ENCODE measurements at places on chromosomes 11 and 22. TPM values are rescaled to one million over a fixed set of nuclear protein-coding genes. Genes with fewer than 3 reads are reported as not detected.

DGCR6 gene
- 2.9 TPM for total RNA-seq

MOB2 gene
- 43.2 TPM for total RNA-seq

LDLRAD3 gene
- not detected for total RNA-seq

CCDC81 gene
- 0.43 TPM for total RNA-seq

OR9G1 gene
- not detected for total RNA-seq

LMNTD2 gene
- 2.7 TPM for total RNA-seq

ADAMTS8 gene
- total RNA-seq, result not detected
